Left lung (tissue), 14 donors: ENCODE measurements at places on chromosomes 5 and 9. TPM values are rescaled to one million over a fixed set of nuclear protein-coding genes. Genes with fewer than 3 reads are reported as not detected.
A peak's percentile ranks its signal among the peaks of the same experiment; 100 is the strongest.

GRCh38 chr5:135159626-135160025, 125.6 kb upstream of the PITX1 start:
- peaks cover 13% of the 10 kb centered on the region for H3K27me3 ChIP-seq
- no peak for DNase-seq
- no peak overlapping the region for H3K4me3 ChIP-seq
- H3K27ac ChIP-seq, result no peak overlapping the region
- no peaks in the 10 kb centered on the region for H3K4me1 ChIP-seq

- no peaks in the 10 kb centered on the region for H3K27me3 ChIP-seq
- H3K4me3 ChIP-seq, result no peak overlapping the region
- H3K36me3 ChIP-seq, result no peaks in the 10 kb centered on the region
- DNase-seq, result no peak
- no peaks in the 10 kb centered on the region for H3K4me1 ChIP-seq
- H3K27ac ChIP-seq, result no peak overlapping the region
Observed at GRCh38 chr5:83323557-83324180, 147.9 kb upstream of the VCAN start.

- H3K27ac ChIP-seq, result no peak overlapping the region
- DNase-seq, result no peak
- no peak overlapping the region for H3K4me3 ChIP-seq
- H3K27me3 ChIP-seq, result no peaks in the 10 kb centered on the region
Observed at GRCh38 chr5:142618130-142618523, 67.8 kb downstream of the FGF1 start.

DNA sequence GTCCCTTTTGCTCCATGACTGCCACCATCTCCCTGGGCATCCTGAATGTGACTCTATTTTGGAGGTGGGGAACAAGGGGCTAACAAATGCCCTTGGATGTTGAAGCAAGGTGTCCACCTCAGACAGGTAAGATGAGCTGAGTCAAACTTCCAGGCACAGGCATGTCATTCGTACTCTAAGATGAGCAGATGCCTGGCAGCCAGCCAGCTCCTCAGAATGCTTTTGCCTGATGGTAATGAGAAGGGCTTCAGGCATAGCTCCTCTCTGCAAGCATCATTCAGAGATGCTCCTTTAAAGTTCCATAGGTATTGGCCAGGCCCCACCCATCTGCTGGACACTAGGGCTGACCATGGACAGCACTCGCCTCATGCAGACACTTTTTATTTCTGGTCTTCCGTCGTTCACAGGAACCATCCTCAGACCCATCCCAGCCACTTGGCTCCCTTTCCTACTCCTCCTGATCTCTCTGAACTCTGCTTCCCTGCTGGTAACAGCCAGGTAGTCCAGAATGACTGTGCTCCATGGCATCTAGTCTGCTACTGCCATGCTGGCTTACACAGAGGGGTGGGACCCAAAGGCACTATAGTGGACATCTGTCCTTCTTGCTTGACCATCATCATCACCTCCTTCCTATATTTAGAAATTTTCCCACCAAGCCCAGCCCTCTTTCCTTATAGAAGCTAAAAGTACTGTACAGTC, 118.8 kb downstream of the GLIS3 start:
- no peak overlapping the region for H3K4me3 ChIP-seq
- DNase-seq, result no peak
- H3K27ac ChIP-seq, result no peak overlapping the region
- H3K27me3 ChIP-seq, result no peaks in the 10 kb centered on the region

DNA sequence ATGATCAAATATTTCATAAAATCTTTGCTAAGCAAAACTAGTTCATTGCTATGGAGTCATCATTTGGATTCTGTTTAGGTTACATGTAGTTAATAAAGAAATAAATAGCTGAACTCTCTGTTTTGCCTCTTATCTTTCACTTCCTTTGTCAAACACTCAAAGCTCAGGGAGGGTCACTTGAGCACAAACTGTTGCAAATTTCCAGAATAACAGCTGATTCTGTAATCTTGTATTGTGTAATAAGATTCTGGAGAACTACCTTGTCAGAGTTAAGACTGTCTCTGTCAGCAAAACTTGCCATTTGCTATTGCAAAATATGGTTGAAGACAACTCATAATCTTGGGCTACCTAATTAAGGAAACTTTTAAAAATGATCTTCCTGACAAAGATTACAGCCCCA, 182.0 kb upstream of the MOCS2 start:
- DNase-seq, result no peak
- no peaks in the 10 kb centered on the region for H3K36me3 ChIP-seq
- H3K4me1 ChIP-seq, result no peaks in the 10 kb centered on the region
- no peaks in the 10 kb centered on the region for H3K27me3 ChIP-seq

DNA sequence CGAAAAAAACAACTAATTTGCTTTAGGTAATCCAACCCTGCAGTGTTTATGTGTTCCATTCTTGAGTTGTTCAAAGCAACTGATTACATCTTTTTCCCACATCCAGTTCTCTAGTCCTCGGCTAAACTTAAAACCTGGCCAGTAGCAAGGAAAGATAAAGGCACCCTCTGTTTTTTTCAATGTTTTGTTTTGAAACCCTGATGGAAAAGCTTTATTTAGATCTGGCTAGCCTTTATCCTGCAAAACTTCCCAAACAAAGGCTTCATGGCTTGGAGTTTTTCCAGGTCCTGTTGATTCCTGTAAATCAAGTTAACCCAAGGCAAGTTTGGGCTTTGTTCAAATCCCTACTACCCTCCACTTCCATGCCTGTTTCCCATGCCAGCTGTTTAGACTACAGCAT, 105.1 kb downstream of the CEMIP2 start:
- no peaks in the 10 kb centered on the region for H3K36me3 ChIP-seq
- H3K4me1 ChIP-seq, result peaks cover 9% of the 10 kb centered on the region
- peak overlapping the region; percentile 56 for H3K27ac ChIP-seq
- no peaks in the 10 kb centered on the region for H3K27me3 ChIP-seq
- no peak for DNase-seq
- no peak overlapping the region for H3K4me3 ChIP-seq

DNA sequence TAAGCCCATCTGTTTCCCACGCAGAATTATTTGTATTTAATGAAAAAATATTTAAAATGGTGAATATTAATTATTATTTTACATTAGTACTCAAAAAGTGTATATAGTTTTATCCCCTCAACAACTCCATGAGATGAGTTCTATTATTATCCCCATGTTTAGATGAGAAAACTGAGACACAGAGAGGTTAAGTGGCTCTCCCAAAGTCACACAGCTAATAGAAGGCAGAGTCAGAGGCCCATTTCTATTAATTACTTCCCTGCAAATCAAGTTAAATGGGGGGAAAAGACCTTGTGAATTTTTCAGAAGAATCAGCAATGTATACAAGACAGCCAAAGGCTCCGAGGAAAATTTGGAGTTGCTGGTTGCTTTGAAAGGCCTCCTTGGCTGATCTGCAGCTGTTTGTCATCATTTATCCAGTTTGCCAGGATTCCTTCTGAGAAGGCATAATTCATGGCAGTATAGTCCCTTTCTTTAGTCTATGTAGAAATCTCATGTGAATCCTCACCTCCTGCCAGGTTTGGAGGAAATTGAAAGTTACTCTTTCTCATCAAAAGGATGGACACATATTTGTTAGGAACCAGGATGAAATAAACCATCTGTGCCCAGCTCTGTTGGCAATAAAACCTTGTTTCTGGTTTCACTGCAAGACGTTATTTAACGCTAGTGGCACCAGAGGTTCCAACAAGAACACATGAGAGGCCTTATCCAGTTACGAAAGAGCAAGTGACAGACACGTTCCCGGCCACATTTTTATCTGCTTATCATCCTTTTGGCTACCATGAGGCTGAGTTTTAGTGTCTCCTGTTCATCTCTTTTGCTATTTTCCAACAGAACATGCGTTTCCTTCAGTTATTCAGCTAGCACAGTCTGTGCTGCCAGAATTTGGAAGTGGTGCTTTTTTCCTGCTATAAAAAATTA, 621 bp downstream of the FYB1 start:
- H3K36me3 ChIP-seq, result no peaks in the 10 kb centered on the region
- H3K27me3 ChIP-seq, result no peaks in the 10 kb centered on the region

Gene NOTCH1
- 35.8 TPM for polyA plus RNA-seq

DNA sequence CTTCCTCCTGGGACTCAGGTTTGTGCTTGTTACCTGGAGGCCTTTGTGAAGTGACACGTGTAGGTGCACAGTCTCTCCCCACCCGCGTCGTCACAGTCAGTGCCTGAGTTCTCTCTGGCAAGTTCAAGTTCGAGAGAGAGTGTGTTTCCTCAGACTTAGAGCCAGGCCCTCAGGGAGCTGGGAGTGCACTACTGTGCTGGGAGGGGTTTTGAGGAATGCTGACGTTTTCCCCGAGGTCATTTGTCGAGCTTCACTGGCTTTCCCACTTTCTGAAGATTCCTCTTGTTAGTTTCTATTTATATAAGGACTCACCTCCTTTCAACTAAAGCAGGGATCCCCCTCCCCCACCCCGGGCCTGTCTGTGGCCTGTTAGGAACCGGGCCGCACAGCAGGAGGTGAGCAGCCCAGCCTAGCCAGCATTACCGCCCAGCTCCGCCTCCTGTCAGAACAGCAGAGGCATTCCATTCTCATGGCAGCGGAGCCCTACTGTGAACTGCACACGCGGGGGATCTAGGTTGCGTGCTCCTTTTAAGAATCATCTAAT, 209.2 kb downstream of the DIRAS2 start:
- no peaks in the 10 kb centered on the region for H3K4me1 ChIP-seq
- no peak overlapping the region for H3K4me3 ChIP-seq
- H3K27ac ChIP-seq, result peak overlapping the region; percentile 47
- H3K36me3 ChIP-seq, result no peaks in the 10 kb centered on the region
- peak; percentile 82 for DNase-seq

Gene NUDCD2
- 45.8 TPM for polyA plus RNA-seq

- no peak for DNase-seq
- no peak overlapping the region for H3K4me3 ChIP-seq
- H3K27ac ChIP-seq, result no peak overlapping the region
- no peaks in the 10 kb centered on the region for H3K4me1 ChIP-seq
- no peaks in the 10 kb centered on the region for H3K36me3 ChIP-seq
Observed at GRCh38 chr5:16502866-16503265, 37.3 kb upstream of the ZNF622 start.
